ENCODE measurements at places on chromosomes 4 and X.
A peak's percentile ranks its signal among the peaks of the same experiment; 100 is the strongest.

- DNase-seq: no peak
Observed at GRCh38 chr4:108118505-108118904, 50.2 kb downstream of the LEF1 start.

- no peak for DNase-seq
Observed at GRCh38 chrX:23435575-23435974, 100.9 kb downstream of the PTCHD1 start.

GRCh38 chr4:64266263-64266662 is 143.0 kb downstream of the TECRL start:
- no peak for DNase-seq

DNA sequence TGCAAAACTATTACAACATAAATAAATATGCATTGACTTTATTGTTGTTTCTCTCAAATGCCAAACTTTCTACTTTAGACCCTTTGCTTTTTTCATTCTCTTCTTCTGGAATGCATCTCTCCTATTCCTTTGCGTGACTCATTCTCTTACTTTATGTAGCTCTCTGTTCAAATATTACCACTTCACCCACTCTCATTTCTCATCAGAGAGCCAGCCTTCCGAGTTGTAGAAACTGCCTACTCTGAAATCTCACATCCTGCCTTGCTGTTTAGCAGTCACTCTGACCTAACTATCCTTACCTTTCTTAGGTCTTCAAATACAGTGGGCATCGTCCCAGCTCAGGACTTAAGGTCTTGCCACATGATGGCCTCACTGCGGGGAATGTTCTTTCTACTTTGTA is 143.5 kb downstream of the GALNTL6 start:
- DNase-seq: no peak

DNA sequence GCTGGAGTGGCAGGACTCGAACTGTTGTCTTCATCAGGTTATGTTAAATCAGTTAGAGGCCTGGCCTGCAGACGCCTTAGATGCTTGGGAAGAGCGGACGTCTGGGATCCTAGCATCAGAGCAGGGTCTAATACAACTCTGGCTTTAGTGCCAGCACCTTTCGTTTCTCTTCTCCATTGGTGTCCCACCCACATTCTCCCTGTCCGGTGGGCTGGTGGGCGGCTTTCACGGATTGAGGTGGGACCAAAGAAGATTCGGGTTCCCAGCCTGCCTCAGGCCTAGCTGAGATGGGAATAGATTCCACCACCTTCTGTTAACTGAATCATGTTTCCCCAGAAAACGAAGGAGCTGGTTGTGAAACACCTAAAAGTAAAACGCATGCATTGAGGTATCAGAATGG is 939 bp downstream of the PDK3 start:
- DNase-seq: no peak

DNA sequence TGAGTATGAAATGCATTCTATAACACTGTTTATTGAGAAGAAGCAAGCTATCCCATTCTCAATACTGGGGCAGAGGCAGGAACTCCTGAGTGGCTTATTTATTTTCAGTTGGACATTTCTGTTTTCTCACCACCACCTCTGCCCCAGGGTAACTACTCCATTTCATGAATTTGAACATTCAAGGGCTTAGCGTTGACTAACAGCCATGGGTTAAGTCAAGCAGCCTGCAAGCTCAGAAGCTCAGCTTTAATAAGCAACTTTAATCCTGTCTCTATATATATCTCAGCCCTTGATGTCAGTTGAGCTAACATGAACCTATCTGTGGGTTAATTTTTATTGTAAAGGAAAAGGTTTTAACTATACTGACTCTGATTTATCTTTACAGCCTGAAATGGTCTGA is 93.8 kb downstream of the MBNL3 start:
- DNase-seq: no peak

DNA sequence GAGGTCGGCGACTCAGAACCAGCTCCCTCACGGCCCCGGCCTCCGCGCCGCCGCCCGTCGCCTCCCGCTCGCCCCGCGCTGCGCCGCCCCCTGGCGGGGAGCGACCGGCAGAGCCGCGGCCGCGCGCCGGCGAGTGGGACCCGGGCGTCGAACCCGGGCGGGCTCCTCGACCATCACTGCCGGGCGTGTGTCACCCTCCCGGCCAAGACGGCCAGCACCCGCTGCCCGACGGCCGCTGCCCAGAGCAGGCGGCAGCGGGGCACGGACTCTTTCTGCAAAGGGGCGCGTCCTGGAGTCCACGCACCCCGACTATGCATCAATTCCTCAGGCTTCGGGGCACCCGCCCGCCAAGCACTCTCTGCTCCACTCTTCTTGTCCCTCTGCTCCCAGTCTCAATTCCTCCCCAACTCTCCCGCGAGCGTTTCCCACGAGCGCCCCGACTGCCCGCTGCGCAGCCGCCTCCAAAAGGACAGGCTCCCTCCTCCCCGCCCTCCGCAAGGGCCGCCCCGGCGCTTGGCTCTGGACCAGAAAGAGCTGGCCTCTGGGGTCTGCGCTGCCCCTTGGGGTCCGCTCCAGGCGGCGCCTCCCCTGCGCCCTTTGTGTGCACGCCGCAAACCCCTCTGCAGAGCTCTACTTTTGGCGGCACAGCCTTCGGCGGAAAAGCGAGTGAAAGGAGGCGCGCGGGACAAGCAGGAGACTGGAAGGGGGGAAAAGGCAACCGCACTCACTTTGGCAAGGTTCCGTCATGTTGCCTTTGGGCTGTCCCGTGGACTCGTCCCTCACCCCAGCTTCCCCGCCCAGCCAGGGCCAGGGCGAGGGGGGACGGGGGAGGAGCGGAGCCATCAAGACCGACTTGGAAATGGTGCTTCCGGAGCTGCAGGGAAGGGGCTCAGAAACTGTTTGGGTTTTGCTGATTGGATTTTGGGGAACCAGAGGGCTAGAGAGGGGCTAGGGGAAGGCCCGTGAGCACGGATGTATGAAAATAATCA is 1.0 kb downstream of the PDE5A start:
- peak; percentile 72 for DNase-seq

GRCh38 chr4:77877771-77878565 is 15.3 kb downstream of the MRPL1 start:
- no peak for DNase-seq

- no peak for DNase-seq
Observed at GRCh38 chrX:47232803-47233332, at the start of gene USP11. USP11 (plus strand) TSS chrX:47233009; CDS start chrX:47233044, 35 bp downstream.

- DNase-seq: peak; percentile 62
Observed at GRCh38 chrX:50941638-50942037, 31.1 kb downstream of the BMP15 start.

- DNase-seq: no peak
Observed at GRCh38 chr4:20464381-20464780, 212.7 kb downstream of the SLIT2 start.

DNA sequence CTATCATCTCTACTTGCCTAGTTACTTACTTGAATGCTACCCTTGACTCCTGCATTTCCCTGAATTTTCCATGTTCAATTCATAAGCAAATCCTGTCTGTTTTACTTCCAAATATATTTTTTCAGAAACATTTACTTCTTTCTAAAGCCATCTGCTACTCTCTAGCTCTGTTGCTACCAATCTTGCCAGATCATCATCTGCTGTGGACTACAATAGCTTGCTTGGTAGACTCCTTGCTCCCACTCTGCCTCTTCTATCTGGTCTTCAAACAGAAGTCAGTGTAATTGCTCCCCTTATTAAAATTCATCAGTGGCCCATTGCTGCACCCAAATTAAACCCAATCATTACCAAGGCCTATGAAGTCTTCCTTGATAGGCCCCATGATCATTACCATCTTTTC is 151.6 kb upstream of the HPGD start:
- DNase-seq: no peak

DNA sequence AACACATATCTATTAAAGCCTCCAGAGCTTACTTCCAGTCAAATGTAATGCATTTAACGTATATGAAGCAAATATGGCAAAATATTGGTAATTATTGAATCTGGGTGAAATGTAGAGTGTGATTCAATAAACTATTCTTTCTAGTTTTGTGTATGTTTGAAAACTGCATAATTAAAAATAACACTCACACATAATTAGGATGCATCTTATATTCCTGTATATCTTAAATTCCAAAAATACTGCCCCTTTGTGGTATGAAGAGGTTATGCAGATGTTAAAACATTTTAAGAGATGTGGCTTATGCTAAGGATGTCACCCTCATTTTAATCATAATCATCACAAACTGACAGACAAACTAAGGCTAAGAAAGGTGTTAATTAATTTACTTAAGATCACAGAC is 182.9 kb downstream of the COX18 start:
- DNase-seq: no peak

DNA sequence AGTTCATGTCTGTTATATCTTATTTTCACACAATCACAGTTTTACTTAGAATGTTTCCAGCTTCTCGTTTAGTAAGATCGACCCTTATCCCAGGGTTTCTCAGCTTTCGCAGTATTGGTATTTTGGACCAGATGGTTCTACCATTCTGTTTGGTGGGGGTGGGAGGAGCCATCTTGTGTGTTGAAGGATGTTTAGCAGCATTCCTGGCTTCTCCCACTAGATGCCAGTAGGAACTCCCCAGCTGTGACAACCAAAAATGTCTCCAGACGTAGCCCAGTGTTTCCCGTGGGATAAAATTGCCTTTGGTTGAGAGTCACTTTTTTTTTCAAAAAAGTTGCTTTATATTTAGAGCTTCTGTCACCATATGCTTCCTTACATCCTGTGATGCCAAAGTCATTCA is 90.9 kb upstream of the TLR2 start:
- DNase-seq: no peak

- no peak for DNase-seq
Observed at GRCh38 chr4:185017964-185018772, at the start of gene HELT. HELT (plus strand) TSS chr4:185018490; CDS start chr4:185018929, 439 bp downstream.

GRCh38 chrX:3529466-3530010 is 183.1 kb upstream of the MXRA5 start:
- DNase-seq: no peak

DNA sequence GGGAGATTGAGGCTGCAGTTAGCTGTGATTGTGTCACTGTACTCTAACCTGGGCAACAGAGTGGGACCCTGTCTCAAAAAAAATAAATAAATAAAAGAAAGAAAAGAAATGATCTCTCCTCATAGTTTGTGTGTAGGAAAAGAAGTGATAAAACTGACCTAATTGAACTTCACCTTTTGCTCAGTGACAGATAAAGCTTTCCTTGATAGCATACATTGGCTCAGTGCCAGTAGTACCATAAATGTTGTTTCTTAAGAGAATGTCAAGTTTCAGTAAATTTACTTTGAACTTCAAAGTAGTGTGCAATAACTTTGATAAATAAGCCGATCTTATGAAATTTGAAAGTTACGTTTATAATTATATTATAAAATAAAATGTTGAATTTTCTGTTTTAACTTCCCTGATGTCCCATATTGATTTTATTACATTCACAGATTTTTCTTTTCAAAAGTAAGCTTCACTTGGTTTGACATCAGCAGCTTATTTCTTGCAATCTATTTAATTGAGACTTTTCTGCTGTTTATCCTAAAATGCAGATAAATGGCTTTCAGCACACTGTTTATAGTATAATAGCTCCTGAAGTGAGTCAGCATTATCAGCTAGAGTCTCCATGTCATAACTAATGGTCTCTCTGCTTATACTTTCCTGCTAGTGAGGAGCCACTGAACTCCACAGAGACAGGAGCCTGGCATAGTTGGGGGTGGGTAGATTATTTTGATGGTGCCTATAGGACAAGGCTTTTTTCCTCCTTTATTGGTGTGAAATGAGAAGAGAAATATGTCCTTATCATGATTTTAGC is 330.1 kb downstream of the BMPR1B start:
- no peak for DNase-seq

DNA sequence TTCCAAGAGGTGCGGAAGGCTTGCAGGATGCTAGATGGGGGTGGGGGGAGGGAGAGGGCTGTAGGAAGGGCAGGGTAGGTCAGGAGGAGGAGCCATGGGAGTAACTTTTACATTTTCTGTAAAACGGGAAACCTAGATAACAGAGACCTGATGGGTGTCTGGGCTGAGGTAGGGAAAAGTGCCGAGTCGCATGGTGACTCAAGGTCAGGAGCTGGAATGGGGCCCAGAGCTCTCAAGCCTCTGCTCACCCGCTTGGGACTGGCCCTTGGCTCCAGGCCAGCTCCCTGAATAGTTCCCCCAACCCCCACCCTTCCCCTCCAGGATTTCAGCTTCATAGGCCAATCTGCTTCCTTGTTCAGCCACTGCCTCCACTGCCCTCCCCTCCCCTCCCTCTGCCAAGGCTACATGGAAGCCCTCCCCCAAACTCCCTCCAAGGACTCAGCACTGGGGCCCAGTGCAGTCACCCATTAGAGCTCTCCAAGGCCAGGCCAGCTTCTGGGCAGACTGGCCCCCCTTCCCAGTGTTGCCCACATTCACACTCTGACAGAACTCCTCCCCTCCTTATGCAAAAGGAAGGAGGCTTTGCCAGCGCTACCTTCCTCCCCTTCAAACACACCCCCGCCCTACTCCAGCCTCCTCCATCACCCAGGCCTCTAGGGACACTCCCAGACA is 43.6 kb downstream of the TSC22D3 start:
- DNase-seq: peak; percentile 94
